ENCODE measurements at places on chromosomes 13 and 19. TPM values are rescaled to one million over a fixed set of nuclear protein-coding genes. Genes with fewer than 3 reads are reported as not detected.

GRCh38 chr13:30927595-30927994, 4.9 kb upstream of the TEX26 start:
- H3K4me1 ChIP-seq, result peaks cover 5% of the 10 kb centered on the region
- DNase-seq, result no peak
- H3K27ac ChIP-seq, result no peak overlapping the region
- H3K27me3 ChIP-seq, result peaks cover 5% of the 10 kb centered on the region
- H3K4me3 ChIP-seq, result no peak overlapping the region

DNA sequence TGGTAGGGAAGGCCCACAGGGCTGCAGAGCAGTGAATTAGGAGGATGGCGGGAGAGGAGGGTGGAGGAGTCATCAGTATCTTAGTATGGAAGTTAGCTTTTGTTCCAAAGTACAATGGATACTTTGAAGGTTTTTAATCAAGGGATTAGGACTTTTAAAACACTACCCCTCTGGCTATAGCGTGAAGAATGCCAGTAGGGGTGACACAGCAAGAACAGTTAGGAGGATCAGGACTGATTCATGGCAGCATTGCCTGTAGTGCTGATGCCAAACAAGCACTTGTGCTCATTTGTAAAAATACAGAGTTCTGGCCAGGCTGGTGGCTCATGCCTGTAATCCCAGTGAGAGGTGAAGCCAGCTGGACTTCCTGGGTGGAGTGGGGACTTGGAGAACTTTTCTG, 46.2 kb downstream of the SKA3 start:
- H3K4me1 ChIP-seq, result no peaks in the 10 kb centered on the region
- no peak for DNase-seq
- H3K4me3 ChIP-seq, result no peak overlapping the region
- no peaks in the 10 kb centered on the region for H3K36me3 ChIP-seq
- H3K27me3 ChIP-seq, result no peaks in the 10 kb centered on the region
- H3K27ac ChIP-seq, result no peak overlapping the region

DNA sequence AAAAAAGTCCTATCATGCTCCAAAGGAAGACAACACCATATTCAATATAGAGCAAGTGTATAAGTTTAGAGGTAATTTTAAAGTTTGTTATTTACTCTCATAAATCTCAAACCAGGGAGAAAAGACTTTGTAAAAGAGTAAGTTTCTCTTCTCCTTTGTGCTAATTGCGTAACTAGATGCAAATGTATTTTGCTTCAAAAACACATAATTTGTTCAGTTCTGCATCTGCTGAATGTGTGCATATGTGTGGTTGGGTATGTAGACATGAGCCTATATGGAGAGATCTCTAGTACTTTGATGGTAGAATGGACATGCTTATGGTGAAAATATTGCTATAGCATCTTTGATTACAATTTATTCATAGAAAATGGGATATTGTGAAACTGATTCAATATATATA, 17.8 kb upstream of the MIR17HG start:
- no peak for DNase-seq
- no peaks in the 10 kb centered on the region for H3K4me1 ChIP-seq
- no peak overlapping the region for H3K27ac ChIP-seq
- no peak overlapping the region for H3K4me3 ChIP-seq

DNA sequence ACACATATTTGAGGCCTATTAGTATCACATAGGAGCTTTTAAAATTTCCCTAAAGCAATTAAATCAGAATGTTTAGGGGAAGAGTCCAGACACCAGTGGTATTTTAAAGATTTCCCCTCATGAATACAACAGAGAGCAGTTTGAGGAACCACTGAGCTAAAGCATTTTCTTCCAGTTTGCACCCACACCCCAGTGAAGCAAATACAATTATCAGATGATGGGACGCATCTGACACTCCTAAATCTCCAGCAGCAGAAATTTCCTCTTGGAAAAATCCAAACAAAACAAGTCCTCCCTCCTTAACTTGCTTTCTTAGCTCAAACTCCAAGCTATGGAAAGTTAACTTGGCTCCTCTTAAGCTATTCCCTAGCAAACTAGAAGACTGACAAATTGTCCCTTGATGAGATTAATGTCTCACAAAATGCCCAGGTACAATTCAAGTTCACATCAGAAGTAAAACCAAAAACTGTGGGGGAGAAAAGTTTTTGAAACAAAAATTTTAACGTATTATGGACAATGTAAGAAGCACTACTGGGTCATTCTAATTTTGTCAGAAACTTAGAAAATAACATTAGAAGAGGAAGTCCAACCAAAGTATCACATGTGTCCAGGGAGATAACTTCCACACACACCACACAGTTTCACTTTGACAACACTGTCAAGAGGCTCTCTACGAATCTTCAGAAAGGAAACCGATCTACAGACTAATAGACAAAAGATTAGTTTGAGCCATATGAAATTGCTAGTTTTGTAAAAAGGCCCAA, 74.1 kb downstream of the ABCC4 start:
- H3K27ac ChIP-seq, result no peak overlapping the region
- no peaks in the 10 kb centered on the region for H3K27me3 ChIP-seq
- DNase-seq, result no peak
- H3K36me3 ChIP-seq, result no peaks in the 10 kb centered on the region

DNA sequence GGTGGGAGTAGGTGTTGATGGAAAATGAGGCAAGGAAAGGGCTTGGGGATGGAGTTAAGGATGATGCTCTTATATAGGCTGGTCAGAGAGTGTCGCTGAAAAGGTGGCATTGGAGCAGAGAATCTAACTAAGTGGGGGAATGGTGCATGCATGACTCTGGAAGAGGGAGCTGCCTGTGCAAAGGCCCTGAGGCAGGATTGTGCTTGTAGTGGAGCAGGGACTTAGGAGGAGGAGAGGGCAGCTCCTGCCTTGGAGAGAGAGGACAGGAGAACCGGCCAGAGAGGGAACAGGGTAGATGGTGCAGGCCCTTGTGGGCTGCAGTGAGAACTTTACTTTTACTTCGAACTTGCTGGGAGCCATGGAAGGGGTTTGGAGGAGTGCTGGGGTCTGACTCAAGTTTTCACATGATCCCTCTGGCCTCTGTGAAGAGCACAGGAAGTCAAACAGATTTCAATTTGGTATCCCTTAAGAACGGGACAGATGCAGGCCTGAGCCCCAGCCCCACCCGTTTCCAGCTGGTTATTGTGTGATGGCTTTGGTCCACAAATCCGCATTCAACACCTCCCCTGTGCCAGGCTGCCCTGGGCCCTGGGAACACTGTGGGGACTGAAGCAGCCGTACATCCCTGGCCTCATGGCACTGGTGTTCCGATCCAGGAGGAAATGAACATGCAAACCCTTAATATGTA, 7.0 kb downstream of the AP2A1 start:
- no peaks in the 10 kb centered on the region for H3K4me1 ChIP-seq
- H3K27ac ChIP-seq, result no peak overlapping the region
- no peak for DNase-seq
- no peaks in the 10 kb centered on the region for H3K27me3 ChIP-seq
- peaks cover 3% of the 10 kb centered on the region for H3K36me3 ChIP-seq
- H3K4me3 ChIP-seq, result no peak overlapping the region

- H3K27me3 ChIP-seq, result no peaks in the 10 kb centered on the region
- no peaks in the 10 kb centered on the region for H3K36me3 ChIP-seq
- H3K27ac ChIP-seq, result no peak overlapping the region
- H3K4me3 ChIP-seq, result no peak overlapping the region
Measured at GRCh38 chr13:43408274-43408673, 378.5 kb downstream of the ENOX1 start.

GRCh38 chr13:51802631-51803418, 1.1 kb downstream of the DHRS12 start:
- peaks cover 29% of the 10 kb centered on the region for H3K4me1 ChIP-seq
- H3K36me3 ChIP-seq, result no peaks in the 10 kb centered on the region
- H3K27ac ChIP-seq, result peak overlapping the region; percentile 86
- DNase-seq, result no peak
- H3K27me3 ChIP-seq, result no peaks in the 10 kb centered on the region
- peak overlapping the region; percentile 73 for H3K4me3 ChIP-seq

DNA sequence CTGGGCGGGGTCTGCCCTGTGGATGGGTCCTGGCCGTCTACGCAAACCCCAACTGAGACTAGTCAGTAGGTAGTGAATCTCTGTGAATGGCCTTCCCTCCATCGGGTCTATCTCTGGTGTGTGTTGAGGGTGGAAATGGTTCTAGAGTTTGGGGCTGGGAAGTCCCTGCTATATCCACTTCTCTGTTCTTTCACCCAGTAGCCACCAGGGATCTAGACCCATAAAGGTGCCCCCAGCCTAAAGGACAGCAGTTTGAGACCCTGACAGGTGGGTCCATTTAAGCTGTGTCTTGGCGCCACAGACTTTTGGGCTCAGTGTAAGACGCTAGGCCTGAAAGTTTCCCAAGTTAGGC, 57.7 kb downstream of the ZNF568 start:
- H3K4me1 ChIP-seq, result peaks cover 3% of the 10 kb centered on the region
- no peak overlapping the region for H3K27ac ChIP-seq
- no peak for DNase-seq
- H3K27me3 ChIP-seq, result no peaks in the 10 kb centered on the region
- H3K36me3 ChIP-seq, result no peaks in the 10 kb centered on the region
- H3K4me3 ChIP-seq, result peak overlapping the region; percentile 81

GRCh38 chr13:79776531-79777295, 295.8 kb downstream of the NDFIP2 start:
- H3K4me3 ChIP-seq, result no peak overlapping the region
- H3K36me3 ChIP-seq, result no peaks in the 10 kb centered on the region
- H3K27ac ChIP-seq, result no peak overlapping the region
- H3K27me3 ChIP-seq, result no peaks in the 10 kb centered on the region
- peaks cover 19% of the 10 kb centered on the region for H3K4me1 ChIP-seq
- DNase-seq, result peak; percentile 22

Gene WIZ
- total RNA-seq, result 43.8 TPM

Gene CGB8
- 15.8 TPM for total RNA-seq

Gene TEX29
- total RNA-seq, result 0.43 TPM

Gene ZNF681
- 1.3 TPM for total RNA-seq

Gene RGL3
- 3.6 TPM for total RNA-seq

Gene C19orf81
- total RNA-seq, result not detected

Gene KCNN4
- total RNA-seq, result 3.6 TPM

Measured in astrocyte (in vitro differentiated cells and primary cell).